ENCODE measurements at places on chromosomes 6 and 20.
A peak's percentile ranks its signal among the peaks of the same experiment; 100 is the strongest.

- peak; percentile 87 for DNase-seq
Measured at GRCh38 chr20:31838646-31839292, 6.6 kb downstream of the FOXS1 start.

GRCh38 chr6:14476793-14477531 lies 359.4 kb downstream of the CD83 start:
- no peak for DNase-seq

DNA sequence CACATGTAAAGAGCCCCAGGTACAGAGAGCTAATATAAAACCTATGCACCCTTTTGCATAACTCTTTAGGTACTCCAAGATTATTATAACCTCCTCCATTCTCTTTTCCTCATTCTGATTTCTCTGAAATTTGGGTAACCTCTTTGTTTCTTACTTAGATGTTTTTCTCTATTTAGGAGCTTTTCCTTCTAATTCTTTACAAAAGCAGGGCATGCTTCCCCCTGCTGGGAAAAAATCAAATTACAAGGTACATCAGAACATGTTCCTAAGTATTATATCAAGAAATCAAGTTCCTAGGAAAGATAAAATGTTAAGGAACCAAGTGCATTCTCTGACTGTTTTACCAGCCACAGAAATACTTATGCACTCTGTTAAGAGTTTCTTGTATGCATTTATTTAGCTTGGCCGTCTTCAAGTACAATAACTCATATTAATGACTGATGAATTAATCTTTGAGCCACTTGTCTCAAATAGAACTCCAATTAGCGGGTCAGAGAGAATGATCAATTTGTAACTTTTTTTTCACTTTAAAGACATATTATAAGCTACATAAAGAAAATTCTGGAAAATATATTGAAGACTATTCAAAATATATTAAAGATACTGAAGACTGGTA lies 2.1 kb downstream of the KHDRBS2 start:
- no peak for DNase-seq

- DNase-seq = no peak
Measured at GRCh38 chr20:1247689-1248088, 18.4 kb upstream of the SNPH start.

GRCh38 chr20:57990396-57990987 lies 238.0 kb downstream of the ANKRD60 start:
- peak; percentile 67 for DNase-seq

GRCh38 chr6:122431780-122432179 lies 32.3 kb downstream of the HSF2 start:
- no peak for DNase-seq

- peak; percentile 76 for DNase-seq
Measured at GRCh38 chr6:134822920-134823709, 126.8 kb downstream of the ALDH8A1 start.

- no peak for DNase-seq
Measured at GRCh38 chr20:60069656-60070055, 111.4 kb downstream of the CDH26 start.

GRCh38 chr6:111721753-111722154 lies 116.1 kb upstream of the TRAF3IP2 start:
- DNase-seq = no peak

DNA sequence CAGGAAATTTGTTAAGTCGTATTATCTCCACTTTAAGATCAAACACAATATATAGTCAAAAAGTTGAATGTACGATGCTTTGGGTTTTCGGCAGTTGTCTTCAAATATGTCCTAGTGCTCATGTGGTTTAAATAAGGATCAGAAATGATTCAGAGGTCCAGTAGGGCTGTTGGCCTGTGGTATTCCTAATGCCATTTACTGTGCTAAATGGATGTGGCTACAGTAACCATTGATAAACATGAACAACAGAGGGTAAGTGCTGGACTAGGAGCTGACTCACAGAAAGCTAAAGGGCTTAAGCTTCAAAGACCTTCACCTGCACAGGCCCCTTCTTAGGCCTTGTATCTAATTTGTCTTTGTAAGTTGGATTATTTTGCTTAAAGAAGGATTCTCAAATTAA lies 80.5 kb upstream of the TPD52L1 start:
- DNase-seq = no peak

GRCh38 chr6:19356692-19357091 lies 480.5 kb upstream of the ID4 start:
- peak; percentile 65 for DNase-seq

DNA sequence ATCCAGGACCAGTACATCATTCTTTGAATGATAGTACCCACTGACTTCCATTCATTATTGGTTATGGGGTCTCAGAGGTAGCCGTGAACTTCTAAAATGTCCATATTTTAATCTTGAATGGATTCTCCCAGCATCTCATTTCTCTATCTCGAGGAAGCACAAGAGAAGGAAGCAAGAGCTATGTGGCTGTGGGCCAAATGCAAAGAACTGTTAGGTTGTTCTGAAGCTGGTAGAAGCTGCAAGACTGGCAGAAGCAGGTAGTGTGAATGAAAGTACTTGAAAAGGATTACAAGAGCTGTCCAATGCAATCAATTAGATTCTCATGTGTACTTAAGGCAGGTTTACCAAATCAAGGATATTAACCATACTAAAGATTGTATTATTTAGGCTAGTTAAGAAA lies 1131.8 kb downstream of the GRIK2 start:
- no peak for DNase-seq

DNA sequence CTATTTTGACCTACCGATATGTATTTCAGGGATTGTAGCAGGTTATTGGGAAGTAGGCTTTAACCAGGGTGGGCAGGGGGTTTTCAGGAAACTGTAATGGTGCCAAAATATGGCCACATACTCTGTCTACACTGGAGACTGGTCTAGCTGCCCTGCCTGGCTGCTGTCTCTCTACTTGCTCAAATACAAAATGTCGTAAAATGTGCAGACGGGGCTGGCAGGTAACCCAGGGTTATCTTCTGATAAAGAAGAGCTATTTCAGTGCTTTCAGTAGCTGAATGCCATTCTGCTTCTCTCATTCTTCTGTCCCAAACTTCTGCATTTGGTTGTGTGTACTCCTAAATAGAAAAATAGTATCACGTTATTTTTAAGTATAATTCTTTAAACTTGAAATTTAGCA lies 616.2 kb downstream of the EPM2A start:
- no peak for DNase-seq

Measured in NCI-H226 (cell line).